Muscle of leg (tissue), 16 donors: ENCODE measurements at places on chromosomes 11 and 22. TPM values are rescaled to one million over a fixed set of nuclear protein-coding genes. Genes with fewer than 3 reads are reported as not detected.

GRCh38 chr11:93501856-93502255 lies 41.3 kb downstream of the SMCO4 start:
- H3K27ac ChIP-seq, result no peak overlapping the region
- no peaks in the 10 kb centered on the region for H3K27me3 ChIP-seq
- no peak for DNase-seq
- H3K4me3 ChIP-seq, result no peak overlapping the region

GRCh38 chr11:79363861-79364378 lies 76.9 kb downstream of the TENM4 start:
- no peaks in the 10 kb centered on the region for H3K4me1 ChIP-seq
- H3K36me3 ChIP-seq, result no peaks in the 10 kb centered on the region
- no peak overlapping the region for H3K4me3 ChIP-seq
- DNase-seq, result no peak
- no peak overlapping the region for H3K27ac ChIP-seq
- H3K27me3 ChIP-seq, result no peaks in the 10 kb centered on the region

The PATE2 gene
- total RNA-seq, result 0.13 TPM

The SHISAL1 gene
- 13.1 TPM for total RNA-seq

The MS4A2 gene
- 0.40 TPM for total RNA-seq
